Stimulated activated CD8-positive, alpha-beta memory T cell treated with anti-CD3 and anti-CD28 coated beads, Interleukin-4, amount 100 ng/mL, for 1 hour (primary cell): ENCODE measurements at places on chromosomes 3 and 15.

DNA sequence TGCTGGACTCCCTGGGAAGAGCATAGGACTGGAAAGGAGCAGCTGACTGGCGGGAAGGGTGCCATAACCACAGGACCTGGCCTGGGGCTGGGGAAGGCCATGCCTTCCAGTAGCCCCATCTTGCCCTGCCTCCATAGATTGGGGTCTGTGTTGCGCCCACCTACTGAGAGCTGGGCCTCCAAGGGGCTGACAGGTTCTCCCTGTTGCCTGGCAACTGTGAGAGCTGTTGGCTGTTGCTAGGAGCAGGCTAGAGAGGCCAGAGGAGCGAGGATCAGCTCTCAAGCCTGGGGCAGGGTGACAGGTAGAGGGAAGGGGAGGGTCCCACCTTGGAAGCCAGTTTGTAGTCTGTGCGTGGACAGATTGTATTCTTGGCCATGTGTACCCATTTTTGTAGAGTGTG lies 2.8 kb upstream of the GNAI2 start:
- no peak for DNase-seq

DNA sequence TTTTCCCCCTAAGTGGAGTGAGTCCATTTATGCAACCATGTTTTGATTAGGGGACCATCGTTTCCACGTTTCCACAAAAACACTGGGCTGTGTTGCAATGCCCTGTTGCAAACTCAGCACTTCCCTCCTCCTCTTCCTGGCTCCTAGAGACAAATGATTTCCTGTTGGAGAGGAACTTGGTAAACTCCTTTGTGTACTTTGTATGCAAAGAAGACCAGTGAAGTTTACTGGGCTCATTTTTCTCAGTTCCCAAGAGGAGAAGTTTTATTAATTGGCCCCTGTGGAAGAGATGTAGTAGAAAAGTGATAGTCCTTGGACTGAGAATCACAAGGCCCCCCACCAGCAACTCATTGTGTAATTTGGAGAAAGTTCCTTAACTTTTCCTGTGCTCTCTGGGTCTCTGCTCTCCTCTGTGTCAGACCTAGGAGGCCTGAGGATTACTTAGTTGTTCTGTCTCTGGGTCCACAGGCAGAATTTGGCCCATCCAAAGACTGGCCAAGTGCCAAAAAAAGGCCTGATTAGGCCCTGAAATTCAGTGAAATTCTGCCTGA lies 95.0 kb downstream of the ATG7 start:
- no peak for DNase-seq

GRCh38 chr3:52498137-52499054 lies 3.3 kb downstream of the STAB1 start:
- no peak for DNase-seq

DNA sequence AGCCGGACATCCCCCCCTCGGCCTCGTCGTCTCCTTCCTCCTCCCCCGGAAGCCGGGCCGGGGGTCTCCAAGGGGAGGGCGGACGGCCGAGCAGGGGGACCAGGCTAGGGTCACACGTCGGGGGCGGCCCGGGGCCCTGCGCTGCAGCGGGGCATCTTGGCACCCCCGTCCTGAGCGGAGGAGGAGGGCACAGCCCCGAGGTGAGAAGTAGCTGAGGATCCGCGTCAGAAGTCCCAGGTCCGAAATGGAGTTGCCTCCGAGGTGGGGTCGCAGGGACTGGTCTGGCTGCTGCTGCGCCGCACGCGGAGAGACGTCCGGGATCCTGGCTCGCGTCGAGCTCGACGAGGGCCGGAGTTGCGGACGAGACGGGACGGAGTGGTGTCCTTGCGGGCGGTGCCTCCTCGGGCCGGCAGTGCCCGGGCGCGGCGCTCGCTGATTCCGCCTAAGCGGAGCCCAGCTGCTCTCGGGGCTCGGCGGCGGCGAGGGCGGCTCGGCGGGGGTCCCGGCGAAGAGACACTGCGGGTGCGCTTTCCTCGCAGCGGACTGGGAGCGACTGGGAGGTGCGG lies at the start of gene ADCY5:
Gene ADCY5, minus strand, starts transcription at position 555 of the 566 bp plus-strand sequence. Its CDS starts 545 bp downstream, at position 10.
- no peak for DNase-seq

DNA sequence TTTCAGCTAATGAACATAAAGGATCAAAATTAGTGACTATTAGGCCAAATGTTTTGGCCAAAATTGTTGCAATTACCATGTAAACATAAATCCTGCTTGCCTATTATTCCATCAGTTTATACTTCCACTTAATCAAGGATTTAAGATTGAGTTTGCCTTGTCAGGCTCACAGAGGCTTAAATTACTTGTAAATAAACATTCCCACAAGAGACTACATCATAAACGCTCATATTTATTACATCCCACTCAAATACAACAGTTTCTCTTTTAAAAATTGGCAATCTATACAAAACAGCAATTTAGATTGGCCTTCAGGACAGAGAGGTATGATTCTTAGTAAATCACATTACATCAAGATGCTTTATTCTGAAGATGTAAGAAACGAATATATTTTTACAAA lies 9.9 kb upstream of the MAP4 start:
- no peak for DNase-seq

DNA sequence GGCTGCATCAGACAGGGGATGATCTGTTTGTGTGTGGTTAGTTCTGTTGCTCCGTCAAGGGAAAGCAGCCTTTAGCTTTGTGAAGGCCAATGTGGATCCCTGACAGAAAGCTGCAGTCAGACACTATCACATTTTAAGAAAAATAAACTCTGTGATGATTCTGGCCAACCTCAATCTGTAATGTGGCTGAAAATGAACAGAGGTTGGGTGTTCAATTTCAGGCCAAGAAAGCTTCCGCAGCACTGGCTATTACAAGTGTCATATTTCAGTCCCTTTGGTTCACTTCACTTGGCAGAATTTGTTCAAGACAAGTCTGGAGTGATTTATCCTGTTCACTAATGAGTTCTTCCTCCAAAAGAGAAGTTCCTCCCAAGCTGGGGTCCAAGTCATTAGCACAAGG lies 571.8 kb upstream of the IL12A start:
- no peak for DNase-seq

DNA sequence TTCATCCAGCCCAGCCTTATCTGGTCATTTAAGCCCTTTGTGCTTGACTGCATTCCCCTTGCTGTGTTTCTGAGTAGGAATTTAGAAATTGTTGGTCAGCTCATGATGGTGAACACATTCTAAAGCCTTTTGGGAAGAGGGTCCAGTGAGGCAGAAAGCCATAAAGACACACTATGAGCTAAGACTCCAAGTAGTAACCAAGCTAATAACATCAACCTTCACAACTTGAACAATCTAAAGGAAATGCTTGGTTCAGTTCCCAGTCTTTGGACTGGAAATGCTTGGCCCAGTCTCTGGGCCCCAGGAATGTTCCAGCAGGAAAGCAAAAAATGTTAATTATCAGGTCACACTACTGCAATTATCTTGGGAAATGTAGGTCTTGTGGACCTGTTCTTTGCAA lies 7.7 kb downstream of the PLSCR1 start:
- DNase-seq, result no peak

DNA sequence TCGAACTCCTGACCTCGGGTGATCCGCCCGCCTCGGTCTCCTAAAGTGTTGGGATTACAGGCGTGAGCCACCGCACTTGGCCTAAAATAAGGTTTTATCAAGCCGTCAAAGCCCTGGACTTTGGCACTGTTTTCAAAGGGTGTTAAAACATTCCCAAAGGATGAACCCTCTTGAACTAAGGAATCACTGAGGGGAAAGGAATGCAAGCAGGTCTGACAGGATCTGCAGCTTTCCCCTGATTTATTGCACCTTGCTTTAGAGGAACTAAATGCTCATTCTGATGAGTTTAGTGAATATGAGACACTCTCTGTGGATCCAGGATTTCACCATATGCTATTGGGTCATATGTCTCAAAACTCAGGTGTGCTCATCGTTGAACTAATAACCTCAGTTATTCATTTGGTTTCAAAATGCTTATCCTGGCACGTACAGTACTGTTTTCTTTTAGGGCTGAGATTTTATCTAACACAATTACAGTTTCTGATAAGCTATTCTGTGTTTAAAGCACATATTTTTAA lies 63.0 kb upstream of the TSC22D2 start:
- DNase-seq, result no peak

- DNase-seq, result no peak
Observed at GRCh38 chr3:181941250-181941649, 229.5 kb downstream of the SOX2 start.

DNA sequence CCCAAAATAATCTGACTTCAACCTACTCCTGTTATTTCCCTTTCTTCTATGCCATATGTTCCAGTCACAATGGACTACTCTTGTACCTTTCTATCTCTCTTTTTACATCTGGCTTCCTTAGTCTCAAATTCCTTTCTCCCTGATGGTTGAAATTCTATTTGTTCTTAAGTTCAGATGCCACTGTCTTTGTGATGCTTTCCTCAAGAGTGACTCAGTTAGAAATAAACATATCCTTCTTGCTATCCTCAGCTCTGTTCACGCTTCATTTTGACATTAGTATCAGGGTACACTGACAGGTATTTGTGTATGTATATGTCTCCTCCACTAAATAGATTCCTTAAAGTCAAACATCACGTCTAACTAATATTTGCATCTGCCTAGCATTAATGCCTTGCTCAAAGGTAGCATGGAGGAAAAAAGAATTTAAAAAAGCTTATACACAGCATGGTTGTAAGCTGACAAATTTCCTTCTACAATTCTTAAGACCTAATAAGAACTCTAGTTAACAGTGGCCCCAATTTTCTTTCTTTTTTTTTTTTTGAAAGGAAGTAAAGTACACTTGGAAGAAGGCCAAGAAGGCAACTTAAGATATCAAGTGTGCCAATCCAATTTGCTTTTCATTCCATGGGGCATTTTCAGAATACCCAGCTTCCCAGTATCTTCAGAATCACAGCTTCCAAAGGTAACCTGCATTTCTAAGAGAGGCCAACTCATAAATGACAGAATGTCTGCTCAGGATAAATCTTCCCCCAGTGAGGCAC lies 58.0 kb downstream of the CHAC1 start:
- no peak for DNase-seq

DNA sequence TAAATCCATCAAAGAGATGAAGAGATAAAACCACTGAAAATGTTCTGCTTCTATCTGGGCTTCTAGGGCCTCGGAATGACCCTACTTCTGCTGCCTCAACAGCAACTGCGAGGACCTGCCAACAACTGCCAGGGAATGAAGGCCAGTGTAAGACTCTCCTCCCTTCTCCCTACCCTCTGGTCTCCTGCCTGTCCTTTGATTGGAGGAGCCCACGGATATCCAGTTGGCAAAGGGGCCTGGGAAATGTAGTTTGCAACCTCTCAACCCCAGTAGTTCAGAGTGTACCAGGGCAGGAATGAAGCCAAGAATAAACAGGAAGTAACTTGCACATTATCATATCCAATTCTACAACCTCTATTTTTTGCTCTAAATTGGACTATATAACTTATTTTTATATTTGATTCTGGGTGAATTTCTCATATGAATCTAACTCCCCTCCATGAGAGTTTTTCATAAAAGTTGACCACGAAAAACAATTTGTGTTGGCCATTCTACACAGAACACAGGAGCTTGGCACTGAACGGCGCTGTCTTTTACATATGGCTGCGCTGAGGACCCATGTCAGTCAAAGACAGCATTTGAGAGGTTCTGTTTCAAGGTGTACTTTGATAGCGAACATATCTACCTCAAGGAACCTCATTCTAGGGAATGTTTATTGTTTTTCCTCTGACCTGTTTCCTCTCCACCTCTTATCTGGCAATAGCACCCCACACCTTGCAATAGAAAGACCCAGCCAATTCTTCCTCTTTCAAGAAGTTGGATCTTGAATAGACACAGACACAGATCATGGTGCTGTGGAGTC lies 91.1 kb upstream of the RNF7 start:
- no peak for DNase-seq

DNA sequence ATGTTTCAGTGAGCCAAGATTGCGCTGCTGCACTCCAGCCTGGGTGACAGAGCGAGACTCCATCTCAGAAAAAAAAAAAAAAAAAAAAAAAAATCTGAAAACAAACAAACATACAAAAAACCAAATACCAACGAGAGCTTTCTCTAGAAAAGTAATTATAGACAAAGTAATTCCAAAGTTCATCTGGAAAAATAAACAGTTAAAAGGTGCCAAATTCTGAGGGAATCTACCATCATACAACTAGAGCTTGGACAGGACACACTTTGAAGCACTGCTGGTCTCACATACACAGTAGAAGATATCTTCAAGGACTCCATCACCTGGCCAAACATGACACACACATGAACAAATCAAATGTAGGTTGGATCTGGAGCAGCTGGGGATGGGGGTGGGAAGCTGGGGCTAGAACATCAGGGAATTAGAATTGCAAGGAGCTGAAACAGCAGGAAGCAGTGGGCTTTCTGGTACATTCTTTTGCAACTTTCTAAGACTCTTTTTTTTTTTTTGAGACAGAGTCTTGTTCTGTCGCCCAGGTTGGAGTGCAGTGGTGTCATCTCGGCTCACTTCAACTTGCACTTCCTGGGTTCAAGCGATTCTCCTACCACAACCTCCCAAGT lies 41.1 kb upstream of the CTSH start:
- no peak for DNase-seq

- no peak for DNase-seq
Observed at GRCh38 chr3:145936971-145937370, 224.0 kb downstream of the PLOD2 start.

DNA sequence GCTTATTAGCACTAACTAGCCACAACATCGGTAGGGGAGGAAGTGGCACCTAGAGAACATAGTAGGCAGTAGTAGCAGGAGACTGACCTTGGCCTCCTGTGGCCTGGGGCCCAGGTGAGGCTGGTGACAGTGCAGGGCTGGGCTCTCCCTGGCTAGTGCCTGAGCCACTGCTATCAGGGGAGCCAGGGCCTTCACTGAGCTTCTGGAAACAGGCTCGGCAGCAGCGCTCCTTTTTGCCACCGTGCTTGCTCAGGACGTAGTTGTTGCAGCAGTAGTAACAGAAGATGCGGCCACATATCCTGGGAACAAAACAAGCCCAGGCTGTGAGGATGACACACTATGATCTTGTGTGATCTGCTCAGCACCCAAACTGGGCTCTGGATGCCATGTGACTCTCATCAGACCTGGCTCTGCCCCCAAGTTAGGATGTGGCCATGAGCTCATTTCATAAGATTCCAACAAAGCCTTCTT lies 15.1 kb downstream of the CXCR6 start:
- no peak for DNase-seq

DNA sequence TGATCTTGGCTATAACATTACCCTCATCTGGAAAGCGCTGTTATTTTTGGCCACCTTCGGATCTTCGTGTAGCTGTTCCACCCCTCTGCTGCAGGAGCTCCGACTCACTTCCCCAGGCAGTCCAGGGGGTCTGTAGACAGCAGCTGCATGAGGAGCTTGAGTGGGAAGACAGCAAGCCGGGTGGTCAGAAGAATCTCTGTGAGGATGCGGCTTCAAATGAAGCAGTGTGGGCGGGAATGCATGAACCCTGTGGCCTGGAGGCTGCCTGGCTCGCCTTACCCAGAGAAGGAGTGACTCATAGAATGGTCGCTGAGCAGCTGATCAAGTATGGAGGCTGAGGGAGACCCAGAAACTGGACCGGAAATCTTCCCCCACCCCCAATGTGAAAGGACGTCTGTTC lies 45.2 kb upstream of the NR2F2 start:
- no peak for DNase-seq

DNA sequence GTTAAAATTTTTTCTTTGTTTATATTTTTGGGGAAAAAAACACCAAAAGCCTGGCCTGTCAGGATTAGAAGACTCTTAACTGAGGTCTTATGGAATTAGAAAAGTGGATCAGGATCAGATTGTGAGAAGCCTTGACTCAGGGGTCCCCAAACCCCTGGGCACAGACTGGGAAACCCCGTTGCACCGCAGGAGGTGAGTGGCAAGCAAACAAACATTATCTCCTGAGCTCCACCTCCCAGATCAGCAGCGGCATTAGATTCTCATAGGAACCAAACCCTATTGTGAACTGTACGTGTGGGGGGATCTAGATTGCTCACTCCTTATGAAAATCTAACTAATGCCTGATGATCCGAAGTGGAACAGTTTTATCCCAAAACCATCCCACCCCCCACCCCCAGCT lies 117.2 kb downstream of the TCF12 start:
- DNase-seq, result no peak

GRCh38 chr3:182794455-182795388 lies 1.4 kb downstream of the ATP11B start:
- DNase-seq, result no peak
